NCI-H1105 treated with DMSO at 0.1 percent for 48 hours (cell line): ENCODE measurements at places on chromosomes 12 and 14.
A peak's percentile ranks its signal among the peaks of the same experiment; 100 is the strongest.

GRCh38 chr12:127165567-127166392 is 1101.2 kb upstream of the TMEM132C start:
- DNase-seq: peak; percentile 78

- DNase-seq: no peak
These were observed 8.6 kb downstream of the PDE3A start for GRCh38 chr12:20376984-20377383.

GRCh38 chr12:50081096-50081808 is 3.9 kb upstream of the SMARCD1 start:
- no peak for DNase-seq

- no peak for DNase-seq
These were observed 8.2 kb upstream of the ATG101 start for GRCh38 chr12:52061470-52062166.

- DNase-seq: no peak
These were observed 381.2 kb upstream of the FAR2 start for GRCh38 chr12:28767836-28768348.

- no peak for DNase-seq
These were observed 48.2 kb downstream of the ZFYVE26 start for GRCh38 chr14:67768219-67768618.

GRCh38 chr12:93460902-93461301 is 6.4 kb upstream of the MRPL42 start:
- no peak for DNase-seq
